ENCODE measurements at places on chromosomes 6 and 20.

GRCh38 chr20:50913690-50914375 is 17.4 kb downstream of the ADNP start:
- DNase-seq = no peak

GRCh38 chr20:58188527-58188926 is 39.9 kb downstream of the ANKRD60 start:
- no peak for DNase-seq

GRCh38 chr6:83096791-83097190 is 29.3 kb downstream of the DOP1A start:
- no peak for DNase-seq

DNA sequence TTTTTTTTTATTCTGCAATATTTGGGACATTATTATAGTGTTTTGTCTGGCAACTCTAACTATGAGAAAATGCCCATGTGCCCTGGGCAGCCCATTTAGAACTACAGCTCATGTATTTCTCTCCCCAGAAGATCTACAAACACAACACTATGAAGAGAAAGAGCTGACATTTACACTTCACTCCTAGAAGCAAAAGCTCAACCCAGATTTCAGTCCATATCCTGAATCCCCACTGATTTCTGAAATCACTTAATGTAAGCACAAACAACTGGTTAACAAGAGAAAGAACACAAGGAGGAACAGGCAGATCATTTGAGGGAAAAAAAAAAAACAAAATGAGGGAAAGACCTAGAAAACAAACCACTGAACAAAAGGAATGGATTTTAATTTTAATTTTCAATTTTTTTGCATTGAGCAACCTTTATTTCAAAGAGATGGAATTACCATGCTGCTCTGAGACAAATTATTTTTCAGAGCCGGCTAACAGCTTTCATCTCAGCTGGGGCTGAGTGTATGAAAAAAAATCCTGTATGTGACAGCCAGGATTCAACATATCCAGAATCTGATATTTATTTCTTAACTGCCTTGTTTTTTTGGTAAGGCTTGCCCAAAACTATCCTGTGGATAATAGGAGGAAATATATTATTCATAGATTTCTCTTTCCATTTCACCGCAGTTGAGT is 32.5 kb downstream of the KIAA0319 start:
- no peak for DNase-seq

DNA sequence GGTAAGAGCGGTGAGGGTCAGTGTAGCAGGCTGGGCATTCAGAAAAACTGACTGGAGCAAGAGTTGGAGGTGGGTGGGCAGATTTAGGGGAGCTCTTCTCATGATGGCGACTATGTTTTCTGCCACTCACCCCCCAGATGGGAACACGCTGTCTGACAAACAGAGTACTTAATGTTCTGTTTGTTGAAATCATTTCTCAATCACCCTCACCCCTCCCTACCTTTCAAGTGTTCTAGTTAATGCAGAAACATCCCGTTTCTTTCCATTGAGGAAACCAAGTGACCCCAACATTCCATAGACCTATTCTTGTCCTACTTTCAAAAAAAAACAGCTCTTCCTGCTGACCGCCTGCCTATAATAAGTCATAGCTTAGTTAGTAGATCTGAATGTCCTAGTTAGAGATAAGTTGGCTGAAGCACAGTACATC is 132.5 kb upstream of the NEDD9 start:
- DNase-seq = no peak
